ENCODE measurements at places on chromosomes 16 and 17. TPM values are rescaled to one million over a fixed set of nuclear protein-coding genes. Genes with fewer than 3 reads are reported as not detected.

DNA sequence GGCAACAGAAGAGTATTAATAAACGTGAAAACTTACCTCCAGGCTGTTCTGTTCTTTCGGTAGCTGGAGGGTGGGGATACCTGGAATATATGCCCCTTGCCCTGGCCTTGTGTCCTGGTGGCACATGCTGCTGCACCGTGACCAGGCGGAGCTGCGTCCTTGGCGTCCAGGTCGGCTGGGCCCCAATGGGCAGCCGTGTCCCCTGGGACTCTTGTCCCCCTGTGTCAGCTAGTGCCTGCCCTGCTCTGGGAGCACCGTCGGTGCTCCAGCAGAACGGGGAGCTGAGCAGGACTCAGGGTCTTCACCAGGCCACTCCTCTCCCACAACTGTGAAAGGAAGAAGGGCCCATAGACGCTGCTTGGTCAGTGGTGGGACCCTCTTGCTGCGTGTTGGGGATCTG lies 7.9 kb downstream of the ZNF213 start:
- no peak for DNase-seq

- DNase-seq, result no peak
These were observed 13.3 kb upstream of the RPL38 start for GRCh38 chr17:74190154-74190553.

- no peak for DNase-seq
These were observed 28.1 kb downstream of the TTYH2 start for GRCh38 chr17:74241431-74241830.

- DNase-seq, result no peak
These were observed 276.3 kb upstream of the MYOCD start for GRCh38 chr17:12389421-12389820.

DNA sequence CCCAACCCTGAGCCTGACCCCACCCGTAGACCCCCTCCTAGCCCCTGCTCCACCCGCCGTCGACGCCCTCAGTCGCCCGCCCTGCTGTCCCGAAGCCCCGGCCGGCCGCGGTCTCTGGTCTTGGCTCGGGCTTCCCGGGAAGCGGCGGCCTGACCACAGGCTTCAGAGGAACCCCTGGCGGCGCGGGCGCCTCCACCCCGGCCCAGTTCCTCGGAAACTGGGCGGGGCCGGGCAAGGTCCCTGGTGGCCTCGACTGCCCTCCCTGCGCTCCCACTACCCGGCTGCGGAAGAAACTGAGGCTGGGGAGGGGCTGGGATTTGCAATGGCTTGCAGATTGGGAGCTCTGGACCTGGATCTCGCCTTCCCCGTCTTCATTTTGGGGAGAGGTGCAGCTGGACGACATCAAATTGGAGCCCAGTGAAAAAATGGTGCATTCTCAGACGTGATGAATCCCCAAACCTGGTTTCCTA lies 692 bp upstream of the SOCS1 start:
- no peak for DNase-seq

GRCh38 chr16:81003610-81004460 lies 2.9 kb downstream of the CMC2 start:
- no peak for DNase-seq

DNA sequence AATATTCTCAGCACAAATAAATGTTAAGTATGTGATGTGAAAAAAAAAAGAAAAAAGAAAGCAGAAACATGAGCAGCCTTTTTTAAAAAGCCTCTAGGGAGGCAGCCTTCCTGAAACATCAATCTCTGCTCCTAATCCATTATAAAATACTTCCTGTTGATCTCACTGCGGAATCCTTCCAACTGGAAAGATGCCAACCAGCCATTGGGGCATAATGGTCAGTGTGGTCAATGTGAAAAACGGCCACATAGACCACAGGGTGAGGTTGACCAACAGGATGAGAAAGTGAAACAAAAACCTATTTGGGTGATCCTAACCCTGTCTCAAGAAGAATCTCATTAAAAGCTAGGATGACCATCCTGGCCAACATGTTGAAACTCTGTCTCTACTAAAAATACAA lies 26.1 kb upstream of the ABCA8 start:
- DNase-seq, result no peak

NME1 gene
- total RNA-seq, result 66.3 TPM

Measured in omental fat pad (tissue), 4 donors.